ENCODE measurements at places on chromosomes 12 and 14.

DNA sequence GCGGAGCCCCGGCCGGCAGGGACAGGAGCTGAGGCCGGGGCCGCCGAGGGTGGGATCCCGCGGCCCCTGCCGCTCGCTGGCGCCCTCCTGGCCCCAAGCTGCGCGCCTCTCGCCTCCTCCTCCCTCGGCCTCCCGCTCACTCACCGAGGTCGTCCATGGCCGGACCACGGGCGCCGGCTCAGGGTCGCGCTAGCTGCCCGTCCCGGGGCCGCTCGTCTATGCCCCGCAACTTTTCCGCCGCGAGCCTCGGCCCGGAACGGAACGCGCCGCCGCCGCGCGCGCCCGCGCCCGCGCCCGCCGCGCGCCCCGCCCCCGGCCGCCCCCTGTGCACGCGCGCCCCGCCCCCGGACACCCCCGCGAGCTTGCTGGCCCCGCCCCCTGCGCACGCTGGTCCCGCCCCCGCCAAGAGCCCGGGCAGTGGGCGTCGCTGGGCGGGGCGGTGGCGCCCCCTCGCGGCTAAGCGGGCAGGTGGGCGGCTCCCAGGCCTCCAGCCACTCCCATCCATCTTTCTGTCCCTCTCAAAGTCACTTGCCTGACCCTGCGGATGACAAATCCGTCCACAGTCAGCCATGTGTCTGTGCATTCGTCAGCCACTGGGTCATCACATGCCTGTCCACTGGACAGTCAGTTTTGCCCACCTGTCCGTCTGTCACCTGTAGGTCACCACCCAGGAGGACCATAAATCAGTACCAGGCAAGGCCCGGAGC, at the start of gene PXN:
PXN (minus strand) TSS at position 258 of the 707 bp plus-strand sequence; CDS start at position 157, 101 bp downstream.
- DNase-seq = peak; percentile 94

DNA sequence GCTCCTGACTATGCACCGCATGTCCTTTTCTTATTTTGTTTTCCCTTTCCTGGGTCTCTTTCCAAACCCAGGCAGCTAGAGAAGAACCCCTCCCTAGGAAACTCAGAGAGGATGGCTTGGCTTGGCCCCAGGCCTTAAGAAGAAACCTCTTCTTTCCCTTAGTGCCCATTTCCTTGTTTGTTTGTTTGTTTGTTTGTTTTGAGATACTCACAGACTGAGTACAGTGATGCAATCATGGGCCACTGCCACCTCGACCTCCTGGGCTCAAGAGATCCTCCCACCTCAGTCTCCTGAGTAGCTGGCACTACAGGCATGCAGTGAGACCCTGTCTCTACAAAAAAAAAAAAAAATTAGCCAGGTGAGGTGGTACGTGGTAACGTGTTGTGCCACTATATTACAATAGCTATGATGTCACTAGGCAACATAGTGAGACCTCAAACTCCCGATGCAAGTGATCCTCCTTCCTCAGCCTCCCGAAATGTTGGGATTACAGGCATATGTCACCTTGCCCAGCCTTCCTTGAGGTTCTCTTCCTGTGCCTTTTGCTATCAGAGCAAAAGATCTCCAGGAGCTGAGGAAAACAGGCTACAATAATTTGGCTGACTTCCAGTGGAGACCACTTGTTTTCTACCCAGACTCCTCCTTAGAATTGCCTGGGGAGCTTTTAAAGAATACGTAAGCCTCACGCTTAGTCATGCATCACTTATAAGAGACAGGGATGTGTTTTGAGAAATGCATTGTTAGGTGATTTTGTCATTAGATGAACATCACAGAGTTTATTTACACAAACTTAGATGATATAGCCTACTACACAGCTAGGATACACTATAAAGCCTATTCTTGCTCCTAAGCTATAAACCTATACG, 34.5 kb upstream of the LGALS3 start:
- DNase-seq = no peak

DNA sequence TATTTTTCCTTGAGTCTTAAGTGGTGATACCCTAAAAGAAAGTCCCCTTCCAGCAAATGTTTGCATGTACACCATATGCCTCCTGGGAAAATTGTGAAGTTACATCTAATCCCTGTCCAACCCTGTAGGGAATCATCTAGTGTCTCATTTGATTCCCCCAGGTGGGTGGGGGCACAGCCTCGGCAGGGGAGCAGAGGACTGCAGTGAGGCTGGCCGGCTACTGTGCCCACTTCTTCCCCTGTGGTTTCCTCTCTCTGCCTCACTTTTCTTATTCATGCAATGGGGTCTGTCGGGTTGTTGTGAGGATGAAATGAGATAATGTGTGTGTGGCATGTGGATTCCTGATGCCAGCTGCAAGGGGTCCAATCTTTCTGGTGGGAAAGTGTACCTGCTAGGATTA, 6.0 kb downstream of the PAPLN start:
- no peak for DNase-seq

DNA sequence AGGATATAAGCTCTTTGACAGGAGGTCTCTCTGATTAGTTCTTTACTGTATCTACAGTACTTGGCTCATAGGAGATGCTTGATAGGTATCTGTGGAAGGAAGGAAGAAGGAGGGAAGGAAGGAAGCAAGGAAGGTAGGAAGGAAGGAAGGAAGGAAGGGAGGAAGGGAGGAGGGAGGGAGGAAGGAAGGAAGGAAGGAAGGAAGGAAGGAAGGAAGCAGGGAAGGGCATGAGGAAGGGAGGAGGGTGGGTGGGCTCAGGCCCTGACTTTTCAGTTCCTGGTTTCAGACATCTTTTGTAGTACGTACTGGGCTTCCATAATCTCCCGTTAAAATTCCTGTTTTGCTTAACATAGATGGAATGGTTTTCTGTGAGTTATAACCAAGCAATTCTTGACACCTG, 175.0 kb upstream of the NUDT4 start:
- DNase-seq = no peak

- DNase-seq = no peak
Measured at GRCh38 chr12:69913526-69913925, 88.5 kb downstream of the MYRFL start.

DNA sequence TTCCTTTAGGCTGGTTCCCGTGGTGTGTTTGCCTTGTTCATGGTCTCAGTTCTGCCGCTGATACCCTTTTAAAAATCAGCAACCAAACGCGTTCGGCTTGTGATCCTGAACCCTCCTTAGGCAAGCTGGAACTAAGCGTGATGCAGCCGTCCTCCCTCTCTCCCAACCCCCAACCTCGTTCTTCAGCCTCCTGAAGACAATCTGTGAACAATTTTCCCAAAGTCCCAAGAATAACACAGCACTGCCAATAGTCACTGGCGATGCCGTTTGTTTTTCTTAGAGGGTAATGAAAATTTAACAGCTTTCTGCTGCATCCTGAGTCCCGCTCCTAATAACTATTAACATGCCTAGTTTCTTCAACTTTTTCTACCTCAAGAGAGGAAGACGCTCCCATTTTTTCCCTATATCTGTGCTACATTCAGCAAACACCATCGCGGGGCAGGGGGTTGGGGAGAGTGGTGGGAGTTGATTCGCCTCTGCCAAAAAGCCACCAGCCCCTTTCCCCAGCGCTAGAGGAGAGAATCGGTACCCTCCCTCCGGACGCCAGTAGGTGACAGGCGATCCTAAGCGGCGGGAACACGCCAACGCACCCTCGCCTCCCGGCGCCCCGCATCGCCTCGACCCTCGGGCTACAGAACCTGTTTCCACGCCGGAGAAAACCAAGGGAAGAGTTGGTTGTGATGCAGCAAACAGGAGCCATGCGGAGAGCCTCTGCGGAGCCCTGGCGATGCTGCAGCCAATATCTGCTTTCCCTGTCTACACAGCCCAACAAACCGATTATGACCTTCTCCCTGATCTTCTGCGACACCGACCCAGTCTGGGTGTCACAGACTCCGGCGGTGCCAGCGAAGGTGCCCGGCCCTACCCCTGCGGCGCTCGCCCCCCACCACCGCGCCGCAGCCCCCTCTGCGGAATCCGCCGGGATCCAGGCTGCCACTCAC, 752 bp downstream of the PRICKLE1 start:
- DNase-seq = peak; percentile 28

DNA sequence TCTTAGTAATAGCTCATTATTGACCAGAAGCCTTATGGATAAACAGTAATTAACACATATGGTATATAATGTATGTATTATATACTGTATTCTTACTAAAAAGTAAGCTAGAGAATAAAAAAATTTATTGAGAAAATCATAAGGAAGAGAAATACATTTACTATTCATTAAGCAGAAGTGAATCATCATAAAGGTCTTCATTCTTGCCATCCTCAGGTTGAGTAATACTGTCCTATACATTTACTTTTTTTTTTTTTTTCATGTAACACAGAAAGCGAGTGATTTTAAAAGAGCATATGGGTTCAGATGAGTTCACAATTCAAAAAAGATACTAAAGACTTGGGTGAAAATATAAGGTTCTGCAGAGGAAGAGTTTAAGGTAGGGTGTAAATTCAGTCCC, 152.5 kb downstream of the TGFB3 start:
- no peak for DNase-seq

- no peak for DNase-seq
Measured at GRCh38 chr12:52137746-52138145, 54.1 kb downstream of the KRT80 start.

DNA sequence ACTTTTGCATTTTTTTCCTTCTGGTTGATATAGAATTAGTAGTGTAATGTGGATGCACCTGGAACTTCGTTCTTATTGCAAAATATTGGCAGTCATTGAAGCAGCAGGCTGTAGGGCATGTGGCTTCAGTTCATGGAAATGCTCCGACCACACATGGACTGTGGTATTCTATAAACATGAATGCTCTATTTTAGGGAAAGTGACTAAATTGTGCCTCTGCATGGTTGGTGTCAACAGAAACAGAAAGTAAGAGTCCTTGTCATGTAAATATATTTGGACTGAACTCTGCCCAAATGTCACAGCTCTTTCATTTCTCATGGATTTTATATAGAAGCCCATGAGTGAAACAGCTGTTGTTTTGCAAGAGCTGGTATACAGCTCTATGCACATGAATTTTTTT, 917.0 kb downstream of the LRFN5 start:
- DNase-seq = no peak

DNA sequence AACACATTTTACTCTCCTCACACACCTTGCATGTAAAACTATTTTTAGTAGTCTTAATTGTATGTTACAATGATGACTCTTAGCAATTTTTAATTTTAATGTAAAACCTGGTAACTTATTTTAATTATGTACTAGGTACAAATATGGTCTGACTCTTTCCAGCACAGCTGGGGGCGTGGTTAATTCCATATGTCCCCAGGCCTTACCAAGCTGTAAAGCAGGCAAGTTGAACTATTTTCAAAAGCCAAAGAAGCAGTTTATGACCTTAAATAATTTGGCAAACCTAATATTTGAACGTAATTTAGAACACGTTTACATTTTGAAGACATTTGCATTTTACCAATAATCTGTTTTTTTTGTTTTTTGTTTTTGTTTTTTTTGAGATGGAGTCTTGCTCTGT, 9.3 kb upstream of the ACOT6 start:
- no peak for DNase-seq

- DNase-seq = no peak
Measured at GRCh38 chr14:68688872-68689371, 103.9 kb downstream of the ZFP36L1 start.

- DNase-seq = no peak
Measured at GRCh38 chr14:59588101-59588500, 11.5 kb upstream of the CCDC175 start.

GRCh38 chr12:50102646-50103309, 1.0 kb upstream of the GPD1 start:
- DNase-seq = no peak

DNA sequence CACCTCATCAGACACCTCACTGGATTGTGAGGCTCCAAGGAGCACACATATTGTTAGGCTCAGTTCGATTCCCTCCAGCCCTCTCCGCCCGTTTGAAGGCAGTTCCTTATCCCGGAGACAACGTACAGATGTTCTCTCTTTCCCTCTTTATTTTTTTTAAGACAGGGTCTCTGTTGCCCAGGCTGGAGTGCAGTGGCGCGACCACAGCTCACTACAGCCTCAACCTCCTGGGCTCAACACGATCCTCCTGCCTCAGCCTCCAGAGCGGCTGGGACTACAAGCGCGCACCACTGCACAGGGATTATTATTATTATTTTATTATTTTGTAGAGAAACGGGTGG, 718 bp upstream of the TROAP start:
- DNase-seq = peak; percentile 65

DNA sequence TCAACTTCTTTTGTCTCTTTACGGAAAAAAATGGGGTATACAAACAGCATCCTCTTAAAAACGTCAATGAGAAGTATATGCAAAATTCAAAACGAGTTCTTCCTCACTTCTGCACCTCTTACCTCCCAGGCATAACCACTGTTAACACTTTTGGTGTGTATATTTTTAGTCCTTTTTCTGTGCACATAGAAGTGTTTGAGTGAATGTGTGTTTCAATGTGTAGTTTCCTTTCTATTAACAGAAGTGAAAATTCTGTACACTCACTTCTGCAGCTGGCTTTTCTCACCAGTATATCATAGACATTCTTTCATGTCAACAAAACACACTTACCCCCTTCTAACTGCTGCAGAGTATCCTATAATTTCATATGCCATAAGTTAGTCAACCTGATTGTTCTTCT, 5.4 kb downstream of the UBR7 start:
- DNase-seq = no peak

DNA sequence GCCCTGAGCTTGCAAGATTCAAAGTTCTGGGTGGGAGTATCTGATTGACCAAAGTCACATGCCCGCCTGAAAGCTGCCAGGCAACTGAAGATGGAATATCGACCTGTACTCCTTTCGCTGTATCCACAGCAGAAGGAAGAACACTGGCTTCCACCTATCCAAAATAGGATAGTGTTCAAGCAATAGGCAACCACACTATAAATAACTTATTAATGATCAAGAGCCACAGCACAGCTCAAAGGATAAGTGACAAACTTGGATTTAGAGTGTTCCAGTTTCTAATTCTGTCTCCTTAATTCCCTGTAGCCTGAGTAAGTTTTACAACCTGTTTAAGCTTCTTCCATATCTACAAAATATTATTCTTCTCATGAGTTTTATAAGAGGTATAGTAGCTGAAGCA, 89.9 kb downstream of the TAOK3 start:
- DNase-seq = no peak

DNA sequence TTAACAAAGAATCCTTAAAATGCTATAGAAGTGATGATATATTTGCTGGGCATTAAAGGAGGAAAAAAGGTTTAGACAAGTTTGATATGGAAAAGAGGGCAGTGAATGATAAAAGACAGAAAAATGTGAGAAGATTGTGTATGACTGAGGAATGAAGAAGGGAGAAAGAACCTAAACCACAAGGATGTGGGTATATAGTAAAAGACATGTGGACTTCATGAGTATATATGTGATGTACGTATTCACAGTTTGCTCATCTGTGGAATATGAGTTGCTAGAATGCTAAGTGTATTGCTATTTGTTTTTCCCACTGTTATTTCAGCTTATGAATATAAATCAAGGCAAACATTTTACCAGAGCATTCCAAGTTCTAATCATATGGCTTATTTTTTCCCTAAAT, 2.1 kb upstream of the SLC16A7 start:
- DNase-seq = no peak

- peak; percentile 51 for DNase-seq
Measured at GRCh38 chr14:75549169-75549568, 26.9 kb downstream of the BATF start.

- no peak for DNase-seq
Measured at GRCh38 chr12:2239381-2239871, 186.6 kb downstream of the CACNA1C start.

Data from activated T-cell treated with anti-CD3 and anti-CD28 coated beads, Interleukin-2, amount 50 U/mL, for 48 hours (primary cell).